ENCODE measurements at places on chromosomes 1 and 21.
A peak's percentile ranks its signal among the peaks of the same experiment; 100 is the strongest.

GRCh38 chr1:30137001-30137400 lies 586.4 kb downstream of the MATN1 start:
- no peak for DNase-seq

DNA sequence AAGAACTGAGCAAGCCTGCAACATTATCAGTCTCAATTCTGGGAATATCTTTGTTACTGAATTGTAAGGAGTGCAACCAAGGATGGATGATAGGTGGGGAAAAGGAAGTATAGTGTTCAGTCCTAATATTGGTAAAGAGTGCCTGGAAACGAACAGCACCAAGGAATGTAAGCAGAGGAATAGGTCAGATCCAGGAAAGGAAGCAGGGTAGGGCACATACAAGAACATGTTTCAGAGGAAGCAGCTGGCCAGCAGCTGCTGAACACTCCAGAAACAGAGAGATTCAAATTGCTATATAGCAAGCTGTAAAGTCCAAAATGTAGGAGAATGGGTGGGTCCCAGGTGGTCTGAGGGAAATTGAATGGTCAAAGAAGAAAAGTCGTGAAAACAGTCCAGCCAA lies 37.9 kb downstream of the CRB1 start:
- no peak for DNase-seq

DNA sequence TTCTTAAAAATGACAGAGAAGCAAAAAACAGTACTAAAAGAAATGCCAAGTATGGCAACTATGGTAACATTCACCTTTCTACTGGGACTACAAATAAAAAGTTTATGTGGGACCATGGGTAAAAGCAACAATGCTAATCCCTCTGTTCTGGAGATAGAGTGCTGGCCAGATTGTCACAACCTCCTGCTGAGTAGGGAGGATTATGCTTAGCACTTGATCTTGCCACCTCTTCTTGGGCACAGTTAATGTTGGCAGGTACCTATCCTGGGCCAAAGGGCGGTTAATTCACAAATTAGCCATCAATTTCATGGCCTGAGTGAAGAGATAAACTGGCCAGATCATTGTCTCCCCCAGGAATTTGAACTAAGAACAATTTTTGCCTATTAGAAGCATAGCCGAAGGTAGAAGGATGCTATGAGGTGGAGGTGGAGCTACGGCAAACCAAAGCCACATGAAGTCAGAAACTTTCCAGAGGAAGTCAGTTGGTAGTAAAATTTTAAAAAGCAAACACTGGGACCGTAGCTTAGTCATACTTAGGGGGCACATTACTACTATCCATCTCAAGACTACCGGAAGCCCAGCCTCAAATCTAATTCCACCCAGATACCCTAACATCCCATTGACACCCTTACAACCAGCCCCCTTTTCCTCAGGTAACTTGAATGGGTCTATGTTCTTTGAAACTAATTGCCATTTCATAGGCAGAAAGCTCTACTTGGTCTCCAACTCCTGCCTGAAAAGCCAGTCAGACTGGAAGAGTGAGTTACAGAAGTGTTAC lies 2.7 kb downstream of the SCYL3 start:
- no peak for DNase-seq

DNA sequence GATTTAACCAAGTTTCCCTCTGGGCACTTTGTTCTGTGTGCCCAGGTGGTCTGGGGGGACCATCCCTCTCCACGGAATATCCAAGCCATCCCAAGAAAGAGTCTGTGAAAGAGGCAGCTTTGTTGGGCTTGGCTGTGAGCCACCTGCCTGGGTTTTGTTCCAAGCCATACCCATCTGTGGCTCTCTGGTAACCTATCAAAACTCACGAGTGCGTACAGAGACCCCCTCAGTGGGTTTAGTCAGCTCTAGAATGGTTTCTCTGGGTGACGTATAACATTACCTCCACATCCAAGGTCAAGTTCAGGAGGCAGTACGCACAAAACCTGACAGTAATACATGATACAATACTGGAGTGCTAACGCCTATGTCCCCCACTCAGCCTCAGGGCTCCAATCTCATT lies 54.2 kb downstream of the DNTTIP2 start:
- no peak for DNase-seq

- DNase-seq = no peak
These were observed 15.7 kb upstream of the SLC44A3 start for GRCh38 chr1:94804442-94804837.

GRCh38 chr1:175524003-175524402 lies 219.4 kb downstream of the TNR start:
- DNase-seq = no peak

DNA sequence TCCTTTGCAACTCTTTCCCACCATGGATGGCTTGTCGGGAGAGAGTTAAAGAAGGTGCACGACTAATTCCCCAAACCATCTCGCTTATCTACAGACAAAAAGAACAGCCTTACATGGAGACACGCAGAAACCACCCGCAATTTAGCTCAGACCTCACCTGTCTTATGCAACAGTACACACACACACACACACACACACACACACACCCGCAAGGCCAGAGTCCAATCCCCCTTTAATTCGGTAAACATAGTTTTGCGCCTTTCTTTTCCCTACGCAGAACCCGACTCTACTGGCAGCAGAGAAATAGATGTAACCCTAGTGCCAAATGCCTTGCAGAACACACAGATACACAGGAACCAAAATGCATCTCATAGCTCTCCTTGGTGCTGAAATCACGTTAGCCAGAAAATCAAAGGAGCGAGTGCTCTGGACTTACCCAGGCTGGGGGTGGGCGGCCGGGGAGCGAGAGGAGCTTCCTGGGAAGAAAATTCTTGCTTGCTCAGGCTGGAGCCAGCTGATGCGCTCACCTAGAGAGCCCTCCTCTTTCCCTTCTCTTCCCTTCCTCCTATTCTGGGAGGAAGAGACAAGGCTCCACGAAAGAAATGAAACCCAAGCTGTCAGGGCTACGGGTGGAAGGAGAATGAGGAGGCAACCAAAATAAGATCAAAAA lies 470 bp downstream of the TNR start:
- DNase-seq = peak; percentile 22

GRCh38 chr21:25506261-25506660 lies 101.0 kb downstream of the MRPL39 start:
- DNase-seq = no peak

DNA sequence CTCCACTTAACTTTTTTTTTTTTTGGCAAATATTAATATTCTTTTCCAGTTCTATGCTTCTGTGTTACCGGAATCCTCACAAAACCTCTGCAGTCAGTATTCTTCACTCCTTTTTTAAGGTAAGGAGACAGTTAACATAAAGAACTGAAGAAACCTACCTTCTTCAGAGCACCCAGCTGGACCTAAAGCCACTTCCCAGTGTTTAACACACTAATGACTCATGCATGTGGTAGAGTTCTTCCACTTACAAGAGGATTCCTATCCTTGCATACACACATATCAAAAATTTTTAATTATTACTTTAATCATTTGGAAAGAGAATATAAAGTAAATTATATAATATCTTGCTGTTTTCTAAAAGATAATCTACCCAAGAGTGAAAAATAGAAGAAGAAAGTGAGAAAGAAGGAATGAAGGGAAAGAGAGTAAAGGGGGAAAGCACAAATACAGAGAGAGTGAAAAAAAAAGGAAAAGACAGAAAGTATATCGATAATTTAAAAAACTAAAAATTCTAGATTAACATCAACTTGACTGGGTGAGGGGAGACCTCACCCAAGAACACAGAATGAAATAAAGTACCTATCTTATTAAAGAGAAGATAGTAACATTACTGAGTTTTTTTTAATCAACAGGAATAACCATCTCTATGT lies 54.9 kb downstream of the ENAH start:
- DNase-seq = no peak

DNA sequence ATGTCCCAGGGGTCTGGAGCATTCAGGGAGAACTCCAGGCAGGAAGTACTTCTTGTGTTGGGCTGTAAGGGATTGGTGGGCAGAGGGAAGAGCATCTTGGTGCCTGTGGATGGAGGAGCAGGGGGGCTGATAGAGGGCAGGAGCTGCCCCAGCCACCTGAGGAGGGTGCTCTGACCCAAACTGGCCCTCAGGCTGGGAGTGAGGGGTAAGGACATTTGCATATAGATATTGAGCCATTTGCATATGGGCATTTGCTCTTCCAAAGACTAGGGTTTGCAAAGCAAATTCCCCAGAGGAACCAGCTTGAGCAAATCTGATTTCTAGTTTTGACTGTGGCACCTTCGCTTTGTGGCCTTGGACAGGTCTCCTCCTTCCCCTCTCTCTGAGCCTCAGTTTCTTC lies 18.2 kb downstream of the ZNF362 start:
- no peak for DNase-seq

GRCh38 chr1:56387071-56387740 lies 192.2 kb downstream of the PLPP3 start:
- no peak for DNase-seq

DNA sequence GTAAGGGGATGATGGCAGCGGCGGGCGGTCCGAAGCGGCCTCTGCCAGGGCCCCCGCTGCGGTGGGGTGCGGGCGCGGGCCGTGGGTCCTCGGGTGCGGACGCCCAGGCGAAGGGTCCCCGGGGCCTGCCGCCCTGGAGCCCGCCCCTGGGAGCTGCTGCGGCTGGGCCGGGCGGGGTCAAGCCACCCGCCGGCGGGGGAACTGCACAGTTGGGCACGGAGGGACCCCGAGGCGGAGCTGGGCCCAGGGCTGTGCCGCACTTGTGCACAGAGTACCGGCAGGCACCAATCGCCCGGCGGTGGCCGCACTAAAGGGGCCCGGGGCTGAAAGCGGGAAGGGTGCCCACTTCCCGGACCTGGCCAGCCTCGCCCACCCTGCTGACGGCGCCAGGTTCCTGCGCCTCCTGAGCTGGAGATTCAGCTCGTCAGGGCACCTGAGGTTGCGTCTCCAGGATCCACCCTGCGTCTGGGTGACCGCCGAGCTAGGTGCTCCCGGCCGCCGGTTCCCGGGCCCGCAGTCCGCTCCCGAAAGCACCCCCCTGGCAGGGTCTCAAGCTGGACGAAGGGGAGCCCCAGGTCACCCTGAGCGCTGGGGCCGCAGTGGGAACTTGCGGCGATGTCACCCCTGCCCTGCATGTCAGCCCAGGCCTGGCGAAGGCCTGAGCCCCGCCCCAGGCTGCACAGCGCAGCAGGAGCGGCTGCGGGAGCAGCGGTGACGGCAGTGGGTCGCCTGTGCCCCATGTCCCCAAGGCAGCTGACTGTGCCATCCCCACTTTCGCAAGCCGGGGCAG lies 56.7 kb upstream of the ETV3 start:
- no peak for DNase-seq

DNA sequence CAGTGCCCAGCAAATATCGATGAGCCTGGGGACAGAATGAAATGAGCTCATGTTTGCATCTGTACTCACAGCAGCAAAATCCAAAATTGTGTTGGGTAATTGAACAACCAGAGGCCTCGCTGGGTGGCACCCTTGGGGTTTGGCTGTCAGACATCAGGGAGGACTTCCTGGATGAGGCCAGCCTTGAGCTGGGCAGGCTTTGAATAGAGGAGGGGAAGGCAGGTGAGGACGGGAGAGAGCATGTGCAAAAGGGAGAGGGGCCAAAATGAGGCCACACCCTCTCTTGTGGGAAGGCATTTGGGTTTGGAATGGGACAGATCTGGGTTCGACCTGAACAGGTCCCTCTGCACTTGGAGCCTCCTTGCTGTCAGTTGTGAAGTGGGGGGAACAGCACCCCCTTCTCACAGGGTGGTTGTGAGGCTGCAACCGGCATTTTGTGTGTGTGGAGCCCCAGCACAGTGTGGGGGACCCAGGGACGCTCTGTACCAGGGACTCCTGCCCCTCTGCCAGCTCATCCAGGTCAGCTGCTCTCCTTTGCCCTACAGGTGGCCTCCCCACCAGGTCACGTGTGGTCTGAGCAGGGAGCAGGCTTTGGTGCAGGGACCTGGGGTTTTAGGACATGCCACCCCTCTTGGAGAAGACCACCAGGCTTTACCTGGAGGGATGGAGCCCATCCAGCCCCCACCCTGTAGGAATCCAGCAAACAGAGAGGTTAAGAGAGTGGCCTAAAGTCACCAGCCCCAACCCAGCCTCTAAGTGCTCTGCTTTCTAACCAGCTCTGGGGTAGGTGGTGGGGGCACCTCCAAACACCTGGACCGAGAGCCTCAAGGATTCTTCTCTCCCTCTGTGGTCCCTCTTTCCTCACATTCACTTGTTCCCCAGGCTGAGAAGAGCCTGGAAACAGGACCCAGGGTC lies 521.8 kb downstream of the PTPRU start:
- no peak for DNase-seq

DNA sequence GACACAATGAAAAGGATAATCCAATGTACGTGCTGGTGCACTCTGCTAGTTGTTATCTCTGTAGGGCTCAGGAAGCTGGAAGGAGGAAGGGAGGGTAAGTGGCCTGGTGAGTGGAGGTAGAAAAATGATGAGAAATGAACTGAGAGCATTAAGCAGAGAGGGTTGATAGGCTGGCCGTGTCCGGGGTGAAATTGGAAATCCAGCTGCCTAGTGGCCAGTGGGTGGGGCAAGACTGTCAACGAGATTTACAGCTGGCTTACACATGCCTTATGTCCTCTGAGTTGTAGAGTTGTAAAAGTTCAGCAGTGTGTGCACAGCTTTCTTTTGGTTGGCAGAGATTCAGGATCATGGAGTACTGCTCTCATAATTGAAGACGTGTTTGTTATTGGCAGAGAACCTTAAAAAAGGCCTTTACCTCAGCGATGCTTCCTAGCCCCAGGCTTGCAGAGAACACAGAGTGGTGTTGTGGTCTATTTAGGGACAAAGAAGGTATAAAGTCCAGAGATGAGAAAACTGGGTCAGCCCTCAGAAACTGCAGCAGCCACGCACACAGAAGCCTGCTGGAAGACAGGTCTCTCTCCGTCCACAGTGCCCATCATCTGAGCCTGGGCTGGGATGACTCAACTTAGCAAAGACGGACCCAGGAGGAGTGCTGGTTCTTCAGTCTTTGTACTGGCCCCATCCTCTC lies 132.4 kb downstream of the EDEM3 start:
- no peak for DNase-seq

DNA sequence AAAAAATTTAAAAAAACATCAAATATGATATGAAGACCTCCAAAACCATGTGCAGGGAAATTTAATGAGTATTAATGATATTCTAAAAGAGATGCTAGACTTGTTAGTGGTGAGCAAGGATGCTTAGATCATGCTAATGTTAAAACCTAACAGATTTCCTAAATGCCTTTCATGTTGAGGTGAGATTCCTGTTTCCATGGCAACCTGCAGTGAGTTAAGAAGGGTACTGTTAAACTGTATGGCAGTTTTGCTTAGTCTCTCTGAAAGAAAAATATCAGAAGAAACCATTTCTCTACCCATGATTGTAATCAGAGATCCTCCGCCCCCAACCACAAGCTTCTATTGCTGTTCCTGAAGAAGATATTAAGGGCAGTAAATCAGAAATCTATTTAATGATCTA lies 321.6 kb upstream of the LRRC7 start:
- no peak for DNase-seq
